ENCODE measurements at places on chromosomes 3 and 15. TPM values are rescaled to one million over a fixed set of nuclear protein-coding genes. Genes with fewer than 3 reads are reported as not detected.

DNA sequence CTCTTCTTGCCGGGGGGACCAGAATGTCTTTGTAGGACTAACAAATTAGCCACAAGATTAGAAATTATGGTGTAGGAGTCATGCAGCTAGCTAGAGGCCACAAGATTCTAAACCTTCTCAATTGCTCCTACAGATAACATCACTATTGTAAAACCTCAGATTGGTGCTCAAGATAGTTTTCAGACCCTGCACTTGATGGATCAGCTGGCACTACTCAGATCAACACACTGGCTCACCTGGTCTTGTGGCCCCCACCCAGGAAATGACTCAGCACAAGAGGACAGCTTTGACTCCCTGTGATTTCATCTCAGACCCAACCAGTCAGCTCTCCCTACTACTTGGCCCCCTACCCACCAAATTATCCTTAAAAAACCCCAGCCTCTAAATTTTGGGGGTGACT is 124.1 kb upstream of the RASGRP1 start:
- DNase-seq = no peak

The GP9 gene
- total RNA-seq = not detected

DNA sequence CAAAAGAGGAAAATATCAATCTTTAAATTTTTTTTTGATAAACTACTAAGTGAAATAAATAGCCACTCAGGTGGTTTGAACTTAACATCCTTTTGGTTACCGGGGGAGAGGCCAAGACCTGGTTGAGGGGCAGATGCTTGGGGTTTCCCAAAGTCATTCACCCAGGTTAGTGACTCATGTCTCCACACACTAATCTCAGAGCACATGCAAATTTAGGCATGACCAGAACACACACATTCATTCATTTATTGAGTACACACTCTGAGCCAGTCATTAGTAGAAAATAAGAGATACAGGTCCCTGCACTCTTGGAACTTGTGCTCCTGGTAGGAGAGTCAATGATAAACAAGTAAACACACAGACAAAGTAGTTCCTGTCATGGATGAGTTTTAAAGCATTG is 7.3 kb downstream of the ILDR1 start:
- DNase-seq = no peak

The COLQ gene
- 0.99 TPM for total RNA-seq

DNA sequence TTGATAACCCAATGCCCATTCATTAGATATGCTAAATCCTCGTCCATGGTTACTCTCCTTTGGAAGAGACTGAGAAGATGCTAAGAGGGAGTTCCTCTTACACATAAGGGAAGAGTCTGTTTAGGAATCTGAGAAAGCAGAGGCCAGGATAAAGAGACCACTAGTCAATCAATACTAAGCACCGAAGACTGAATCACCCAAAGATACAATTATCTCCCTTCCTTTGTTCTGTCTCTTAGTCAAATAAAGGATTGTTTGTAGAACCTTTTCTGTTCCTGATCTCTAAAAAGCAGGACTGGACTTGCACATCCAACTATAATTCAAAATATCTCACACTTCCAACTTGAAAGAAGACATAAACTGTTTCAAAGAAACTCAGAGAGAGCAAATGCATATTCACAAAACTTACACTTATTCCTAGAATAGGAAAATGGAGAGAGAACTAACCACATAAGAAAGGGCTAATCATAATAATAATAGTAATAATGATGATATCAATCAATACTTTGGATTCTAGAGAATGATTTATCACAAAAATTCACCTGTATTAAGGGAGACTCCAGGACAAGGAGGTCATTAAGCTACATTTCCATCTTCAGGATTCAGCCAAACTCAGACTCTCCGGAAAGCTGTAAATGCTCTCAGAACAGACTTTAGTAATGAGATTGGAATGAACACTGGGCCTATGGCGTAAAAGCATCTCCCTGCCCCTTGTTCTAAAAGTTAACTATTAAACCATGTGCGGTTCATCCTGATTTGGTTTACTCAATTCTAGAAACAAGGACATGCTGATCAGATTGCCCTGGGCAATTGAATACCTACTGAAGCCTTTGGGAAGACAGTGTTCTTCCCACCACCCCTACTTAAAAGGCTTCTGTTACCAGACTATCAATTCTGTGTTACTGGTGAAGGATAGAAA is 401.5 kb downstream of the ZBTB20 start:
- DNase-seq = no peak

The TUBGCP4 gene
- 13.0 TPM for total RNA-seq

All from left ventricle myocardium superior (tissue), 1 donor.